K562 (cell line): ENCODE measurements at places on chromosomes 4 and X.

DNA sequence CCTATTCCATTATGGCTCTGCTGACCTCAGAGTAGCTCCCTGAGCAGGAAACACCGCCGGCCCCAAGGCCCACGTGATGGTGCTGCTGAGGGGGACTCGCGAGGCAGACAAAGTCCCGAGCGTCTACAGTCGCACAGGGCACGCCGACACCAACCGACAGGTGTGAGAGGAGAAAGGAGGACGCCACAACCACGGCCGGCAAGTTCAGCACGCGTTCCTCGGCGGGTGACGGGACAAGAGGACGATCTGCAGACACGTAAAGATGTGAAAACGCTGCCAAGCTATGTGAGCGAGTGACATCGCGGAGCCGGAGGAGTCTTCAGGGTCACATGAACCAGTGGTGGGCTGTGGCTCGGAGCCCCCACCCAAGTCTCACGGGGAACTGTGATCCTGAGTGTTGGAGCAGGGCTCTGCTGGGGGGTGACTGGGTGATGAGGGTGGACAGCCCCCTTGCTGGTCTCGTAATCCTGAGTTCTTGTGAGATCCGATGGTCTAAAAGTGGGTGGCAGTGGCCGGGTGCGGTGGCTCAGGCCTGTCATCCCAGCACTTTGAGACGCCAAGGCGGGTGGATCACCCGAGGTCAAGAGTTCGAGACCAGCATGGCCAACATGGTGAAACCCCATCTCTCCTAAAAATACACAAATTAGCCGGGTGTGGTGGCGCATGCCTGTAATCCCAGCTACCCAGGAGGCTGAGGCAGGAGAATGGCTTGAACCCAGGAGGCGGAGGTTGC, 34.0 kb downstream of the PPP2R3B start:
- no peaks in the 10 kb centered on the region for H3K36me3 ChIP-seq
- DNase-seq: no peak
- 0 out of 2 replicates have a peak, but pooled peaks cover 4% of the 10 kb centered on the region for H3K4me1 ChIP-seq
- no peaks in the 10 kb centered on the region for H3K27me3 ChIP-seq

DNA sequence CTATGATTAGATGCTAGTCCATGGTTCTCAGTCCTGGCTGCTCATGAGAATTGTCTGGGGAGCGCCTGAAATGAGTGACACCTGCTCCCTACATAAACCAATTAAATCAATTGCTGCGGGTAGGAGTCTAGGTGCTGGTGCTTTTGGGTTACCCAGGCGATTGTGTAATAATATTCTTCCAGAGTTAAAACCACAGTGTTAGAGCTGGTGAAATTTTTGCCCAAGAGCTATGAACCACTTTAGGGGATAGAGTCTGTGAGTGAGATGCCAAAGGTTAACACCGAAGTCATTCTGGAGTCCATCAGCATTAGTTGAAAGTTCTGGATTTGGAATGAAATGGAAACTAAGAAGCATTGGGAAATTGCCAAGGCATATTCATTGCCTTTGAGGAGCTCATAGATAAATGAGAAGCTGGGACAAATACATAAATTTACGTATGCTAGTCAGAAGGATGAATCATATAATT, 15.3 kb downstream of the PDK3 start:
- no peak overlapping the region for H3K4me3 ChIP-seq
- H3K27ac ChIP-seq: no peak overlapping the region
- DNase-seq: no peak
- H3K36me3 ChIP-seq: no peaks in the 10 kb centered on the region
- no peaks in the 10 kb centered on the region for H3K4me1 ChIP-seq

- H3K4me1 ChIP-seq: no peaks in the 10 kb centered on the region
- H3K27ac ChIP-seq: no peak overlapping the region
- H3K4me3 ChIP-seq: no peak overlapping the region
- no peaks in the 10 kb centered on the region for H3K36me3 ChIP-seq
These were observed 791.7 kb upstream of the AGA start for GRCh38 chr4:178233906-178234305.

DNA sequence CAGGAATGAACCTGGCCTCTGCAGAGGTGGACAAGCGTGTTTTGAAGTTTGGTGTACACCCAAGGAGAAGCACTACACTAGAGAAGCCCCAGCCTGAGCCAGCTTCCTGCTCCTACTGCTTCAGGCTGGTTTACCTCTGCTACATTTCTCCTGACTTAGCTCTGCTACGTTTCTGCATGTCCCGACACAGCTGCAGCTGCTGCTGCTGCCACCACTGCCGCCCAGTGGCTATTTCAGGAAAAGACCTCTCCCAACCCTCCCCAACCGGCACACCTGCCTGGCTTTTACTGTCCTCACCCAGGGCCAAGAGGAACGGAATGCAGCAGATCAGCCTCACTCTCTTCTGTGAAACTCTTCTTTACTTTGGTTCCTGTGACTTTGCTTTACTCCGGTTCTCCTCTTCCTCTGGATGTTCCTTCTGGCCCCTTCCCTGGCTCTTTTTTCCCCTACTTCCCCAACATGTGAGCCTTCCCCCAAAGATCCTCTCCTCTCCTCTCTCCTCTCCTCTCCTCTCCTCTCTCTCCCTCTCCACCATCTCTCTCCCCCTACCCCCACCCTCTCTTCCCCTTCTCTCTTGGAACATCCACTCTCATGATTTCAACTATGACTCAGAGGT, 3.1 kb upstream of the P2RY4 start:
- H3K36me3 ChIP-seq: no peaks in the 10 kb centered on the region
- no peak overlapping the region for H3K4me3 ChIP-seq
- peaks cover 4% of the 10 kb centered on the region; the same call in 2 of the 3 replicates for H3K27me3 ChIP-seq
- H3K27ac ChIP-seq: no peak overlapping the region

GRCh38 chr4:77146186-77147078, 10.6 kb upstream of the CCNG2 start:
- no peak overlapping the region for H3K4me3 ChIP-seq
- no peaks in the 10 kb centered on the region for H3K36me3 ChIP-seq
- DNase-seq: peak; percentile 17
- no peaks in the 10 kb centered on the region for H3K4me1 ChIP-seq

DNA sequence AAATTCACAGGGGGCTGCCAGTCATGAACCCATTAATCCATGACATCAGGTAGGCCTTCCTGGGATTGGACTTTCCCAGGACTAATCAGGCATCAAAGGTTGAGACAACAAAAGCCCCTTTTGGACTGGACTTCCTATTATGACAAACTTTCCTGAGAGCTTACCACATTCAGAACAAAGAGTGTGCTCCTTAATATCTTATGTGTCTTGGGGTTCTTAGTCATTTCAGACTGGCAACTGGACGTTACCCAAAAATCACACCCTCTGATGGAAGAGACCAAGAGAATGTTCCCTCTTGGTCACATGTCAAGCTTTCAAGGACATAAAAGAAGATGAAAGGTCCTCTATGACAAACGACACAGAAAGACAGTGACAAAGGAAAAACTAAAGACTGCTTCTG, 31.6 kb upstream of the PPP1R2C start:
- H3K27ac ChIP-seq: no peak overlapping the region
- no peak for DNase-seq

GRCh38 chr4:76830964-76831703, 66.8 kb downstream of the SOWAHB start:
- H3K36me3 ChIP-seq: no peaks in the 10 kb centered on the region
- H3K4me3 ChIP-seq: no peak overlapping the region
- no peak overlapping the region for H3K27ac ChIP-seq
- DNase-seq: no peak

DNA sequence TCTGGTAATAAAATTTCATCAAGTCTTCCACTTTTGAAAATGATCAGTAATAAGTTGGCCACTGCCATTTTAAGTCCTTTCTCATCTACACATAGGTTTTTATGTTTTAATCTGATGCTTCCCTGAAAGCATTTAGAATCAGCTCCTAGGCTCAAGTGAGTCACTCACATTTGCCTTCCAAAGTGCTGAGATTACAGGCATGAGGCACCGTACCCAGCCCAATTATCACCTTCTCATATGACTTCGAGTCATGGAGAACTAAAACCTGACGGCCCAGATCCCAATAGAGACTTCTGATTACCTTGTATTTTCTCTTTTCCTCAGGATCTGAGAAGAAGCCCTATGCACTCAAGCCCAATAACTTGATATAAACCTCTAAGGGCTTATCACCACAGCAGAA, 140.8 kb downstream of the OPHN1 start:
- H3K27ac ChIP-seq: no peak overlapping the region
- no peaks in the 10 kb centered on the region for H3K4me1 ChIP-seq
- H3K4me3 ChIP-seq: no peak overlapping the region
- no peaks in the 10 kb centered on the region for H3K27me3 ChIP-seq
- no peak for DNase-seq

DNA sequence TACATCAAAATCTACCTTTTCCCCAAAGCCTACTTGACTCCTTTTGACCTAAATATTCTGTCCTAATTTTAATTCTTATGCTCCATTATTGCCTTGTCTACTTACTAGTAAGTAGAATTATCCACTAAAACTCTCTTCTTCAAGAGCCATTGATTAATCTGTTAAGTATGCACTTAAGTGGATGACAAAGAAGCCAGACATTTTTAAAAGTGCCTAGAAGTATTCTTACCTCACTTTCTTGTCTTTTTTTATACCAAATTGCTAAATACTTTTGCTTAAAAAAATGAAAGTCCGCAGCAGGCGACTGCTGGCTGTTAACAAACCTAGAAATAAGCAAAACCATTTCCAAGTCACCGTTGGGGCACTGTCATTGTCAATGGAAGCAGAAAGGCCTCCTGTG, 20.1 kb upstream of the FRMPD4 start:
- no peak for DNase-seq
- H3K27me3 ChIP-seq: no peaks in the 10 kb centered on the region
- H3K27ac ChIP-seq: no peak overlapping the region
- no peak overlapping the region for H3K4me3 ChIP-seq
- no peaks in the 10 kb centered on the region for H3K4me1 ChIP-seq

GRCh38 chrX:11952176-11952720, 186.0 kb upstream of the FRMPD4 start:
- no peaks in the 10 kb centered on the region for H3K4me1 ChIP-seq
- DNase-seq: no peak
- no peaks in the 10 kb centered on the region for H3K27me3 ChIP-seq
- H3K4me3 ChIP-seq: no peak overlapping the region

GRCh38 chr4:123339507-123340380, 56.9 kb upstream of the SPRY1 start:
- H3K4me3 ChIP-seq: no peak overlapping the region
- H3K4me1 ChIP-seq: peaks cover 3% of the 10 kb centered on the region; the same call in 1 of the 3 replicates
- DNase-seq: no peak
- H3K27me3 ChIP-seq: no peaks in the 10 kb centered on the region
- no peaks in the 10 kb centered on the region for H3K36me3 ChIP-seq
- no peak overlapping the region for H3K27ac ChIP-seq
